Stimulated activated CD8-positive, alpha-beta memory T cell treated with anti-CD3 and anti-CD28 coated beads, Interleukin-15, amount 100 ng/mL, for 1 hour (primary cell): ENCODE measurements at places on chromosomes 3 and 15.

DNA sequence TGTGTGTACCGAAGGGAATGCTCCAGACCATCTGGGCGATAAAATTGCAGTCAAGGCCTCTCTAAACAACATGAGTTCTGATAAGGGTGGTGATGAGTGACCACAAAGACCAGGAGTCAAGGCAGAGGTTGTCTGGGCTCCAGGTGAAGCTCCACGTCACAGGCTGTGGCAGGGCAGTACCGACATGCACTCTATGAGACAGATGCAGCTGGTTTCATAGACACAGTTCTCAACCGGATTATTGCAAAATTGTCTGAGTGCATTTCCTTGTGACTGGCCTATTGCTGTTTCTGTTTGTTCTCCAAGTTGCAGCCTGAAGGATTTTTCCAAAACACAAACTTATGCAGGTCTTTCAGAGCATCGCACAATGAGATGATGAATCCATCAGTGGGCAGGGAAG lies 157.5 kb upstream of the HES1 start:
- no peak for DNase-seq

DNA sequence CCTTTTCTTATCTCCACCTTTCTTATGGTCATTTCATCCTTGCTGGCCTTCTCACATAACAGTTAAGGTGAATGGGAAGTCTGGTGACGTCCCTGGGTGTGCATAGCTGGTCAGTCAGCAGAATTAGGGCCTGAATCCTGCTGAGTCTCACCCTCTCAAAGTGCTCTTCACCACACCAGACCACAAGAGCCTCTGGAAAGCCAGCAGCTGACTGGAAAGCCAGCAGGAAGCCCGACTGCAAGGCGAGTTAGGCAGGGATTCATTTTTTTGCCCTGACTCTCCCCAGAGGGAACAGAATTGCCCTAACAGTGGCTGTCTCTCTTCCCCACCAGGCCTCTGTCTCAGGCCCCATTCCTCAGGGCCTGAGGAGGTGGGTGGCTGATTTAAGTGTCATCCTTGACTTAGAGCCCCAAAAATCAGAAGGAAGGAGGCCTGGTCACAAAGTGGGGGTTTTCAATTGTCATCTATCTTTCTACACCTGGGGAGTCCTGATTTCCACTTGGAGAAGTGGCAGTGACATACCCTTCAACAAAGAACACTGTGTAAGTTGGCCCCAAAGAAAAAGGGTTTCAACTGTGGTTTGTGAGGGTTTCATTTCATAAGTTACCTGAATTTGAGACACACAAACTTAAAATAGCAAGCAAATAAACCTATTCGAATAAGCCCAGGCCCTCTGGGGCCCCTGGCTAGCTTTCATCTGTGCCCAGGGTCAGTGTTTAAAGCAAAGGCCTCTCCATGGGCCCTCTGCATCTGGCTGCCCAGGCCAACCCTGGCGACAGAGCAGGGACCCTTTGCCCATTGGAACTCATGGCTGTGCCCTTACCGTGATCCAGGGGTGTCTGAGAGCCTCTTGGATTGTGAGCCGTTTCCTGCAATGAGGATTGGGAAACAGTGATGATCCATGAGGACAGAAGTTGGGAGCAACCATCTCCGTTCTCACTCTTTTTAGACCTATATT lies 90.5 kb upstream of the HERC1 start:
- DNase-seq: no peak

DNA sequence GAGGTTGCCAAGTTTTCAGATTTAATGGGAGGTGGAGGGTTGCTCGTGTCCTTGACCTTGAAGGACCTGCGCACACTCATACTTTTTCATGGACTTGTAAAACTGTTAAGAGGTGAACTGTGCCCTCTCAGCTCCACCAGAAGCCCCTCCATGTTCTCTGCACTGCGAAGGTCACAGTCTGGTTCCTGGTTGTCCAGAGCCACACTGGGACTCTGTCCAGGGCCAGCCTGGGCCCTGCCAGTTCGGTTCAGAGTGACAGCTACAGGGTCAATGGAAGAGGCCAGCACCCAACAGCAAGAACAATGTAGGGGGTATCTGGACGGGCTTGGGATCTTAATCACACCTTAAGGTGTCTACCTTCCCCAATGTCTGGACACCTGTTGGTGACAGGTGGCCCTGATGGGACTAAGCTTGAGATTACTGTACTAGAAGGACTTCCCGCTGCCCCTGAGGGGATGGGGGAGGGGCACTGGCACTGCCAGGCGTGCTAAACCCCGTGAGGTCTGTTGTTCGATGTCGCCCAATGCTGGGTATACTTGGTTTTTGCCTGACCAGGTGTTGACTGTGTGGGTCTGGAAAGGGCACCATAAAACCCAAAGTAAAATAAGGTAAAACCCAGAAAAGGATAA lies 34.7 kb downstream of the GRK7 start:
- no peak for DNase-seq

- DNase-seq: no peak
Measured at GRCh38 chr15:35320911-35321310, 225.1 kb downstream of the DPH6 start.

GRCh38 chr3:98026425-98027084 lies 8.6 kb downstream of the GABRR3 start:
- DNase-seq: no peak

DNA sequence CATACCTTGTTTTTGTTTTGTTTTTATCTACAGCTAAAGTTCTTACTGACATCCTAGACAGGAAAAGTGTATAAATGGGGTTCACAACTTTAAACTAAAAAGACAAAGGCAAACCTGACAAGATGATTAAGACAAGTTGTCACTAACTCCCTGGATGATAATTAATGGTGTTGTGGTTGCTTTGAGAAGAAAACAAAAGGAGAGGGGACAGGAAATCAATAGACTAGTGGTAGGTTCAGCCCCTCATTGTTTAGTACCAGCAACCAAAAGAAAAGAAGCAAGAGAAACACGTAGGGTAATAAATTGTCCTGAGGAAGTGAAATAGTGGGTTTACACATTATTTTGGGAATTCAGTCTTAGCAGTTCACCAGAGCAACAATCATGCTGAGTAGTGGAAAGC lies 78.8 kb downstream of the BFSP2 start:
- no peak for DNase-seq

GRCh38 chr3:123893012-123893411 lies 8.9 kb upstream of the MYLK start:
- no peak for DNase-seq

DNA sequence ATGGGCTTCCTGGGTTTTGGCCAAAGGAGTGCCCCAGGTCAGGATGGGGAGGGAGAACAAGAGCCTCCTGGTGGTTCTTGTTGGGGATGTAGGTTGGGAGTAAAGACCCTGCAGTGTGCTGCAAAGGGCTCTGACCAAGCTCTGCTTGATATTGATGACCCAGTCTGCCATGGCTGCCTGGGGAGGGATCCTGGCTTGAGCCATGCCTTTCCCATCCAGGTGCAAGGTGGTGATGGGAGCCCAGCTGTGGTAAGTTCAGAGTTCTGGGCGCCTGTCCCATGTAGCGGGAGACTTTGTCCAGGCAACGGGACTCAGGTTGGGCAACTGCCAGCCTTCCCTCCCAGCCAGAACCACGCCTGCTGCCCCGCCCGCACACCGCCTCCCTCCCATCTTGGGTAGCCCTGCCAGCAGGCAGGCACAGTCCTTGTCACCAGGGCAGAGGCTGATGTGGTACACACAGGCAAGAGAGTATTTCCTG lies 2.6 kb downstream of the GNAI2 start:
- DNase-seq: no peak

- no peak for DNase-seq
Measured at GRCh38 chr3:69425249-69425648, 39.4 kb upstream of the FRMD4B start.

- no peak for DNase-seq
Measured at GRCh38 chr15:87597346-87598052, 659.0 kb downstream of the NTRK3 start.

- no peak for DNase-seq
Measured at GRCh38 chr15:68415501-68416157, 16.3 kb downstream of the ITGA11 start.

- no peak for DNase-seq
Measured at GRCh38 chr15:88878720-88879184, 16.6 kb downstream of the HAPLN3 start.

- no peak for DNase-seq
Measured at GRCh38 chr15:73936181-73936580, 9.9 kb downstream of the LOXL1 start.

GRCh38 chr15:74410502-74410901 lies 23.3 kb downstream of the SEMA7A start:
- DNase-seq: no peak

- DNase-seq: no peak
Measured at GRCh38 chr15:28933710-28934445, 48.1 kb downstream of the APBA2 start.

DNA sequence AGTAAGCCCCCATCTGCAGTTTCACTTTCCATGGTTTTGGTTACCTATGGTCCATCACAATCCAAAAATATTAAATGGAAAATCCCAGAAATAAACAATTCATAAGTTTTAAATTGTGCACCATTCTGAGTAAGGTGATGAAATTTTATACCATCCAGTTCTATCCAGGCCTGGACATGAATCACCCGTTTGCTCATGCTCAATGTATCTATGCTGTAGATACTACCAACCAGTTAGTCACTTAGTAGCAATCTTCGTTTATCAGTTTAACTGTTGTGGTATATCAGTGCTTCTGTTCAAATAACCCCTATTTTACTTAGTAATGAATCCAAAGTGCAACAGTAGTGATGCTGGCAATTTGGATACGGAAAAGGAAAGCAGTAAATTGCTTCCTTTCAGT lies 381.9 kb upstream of the AGTR1 start:
- DNase-seq: no peak

DNA sequence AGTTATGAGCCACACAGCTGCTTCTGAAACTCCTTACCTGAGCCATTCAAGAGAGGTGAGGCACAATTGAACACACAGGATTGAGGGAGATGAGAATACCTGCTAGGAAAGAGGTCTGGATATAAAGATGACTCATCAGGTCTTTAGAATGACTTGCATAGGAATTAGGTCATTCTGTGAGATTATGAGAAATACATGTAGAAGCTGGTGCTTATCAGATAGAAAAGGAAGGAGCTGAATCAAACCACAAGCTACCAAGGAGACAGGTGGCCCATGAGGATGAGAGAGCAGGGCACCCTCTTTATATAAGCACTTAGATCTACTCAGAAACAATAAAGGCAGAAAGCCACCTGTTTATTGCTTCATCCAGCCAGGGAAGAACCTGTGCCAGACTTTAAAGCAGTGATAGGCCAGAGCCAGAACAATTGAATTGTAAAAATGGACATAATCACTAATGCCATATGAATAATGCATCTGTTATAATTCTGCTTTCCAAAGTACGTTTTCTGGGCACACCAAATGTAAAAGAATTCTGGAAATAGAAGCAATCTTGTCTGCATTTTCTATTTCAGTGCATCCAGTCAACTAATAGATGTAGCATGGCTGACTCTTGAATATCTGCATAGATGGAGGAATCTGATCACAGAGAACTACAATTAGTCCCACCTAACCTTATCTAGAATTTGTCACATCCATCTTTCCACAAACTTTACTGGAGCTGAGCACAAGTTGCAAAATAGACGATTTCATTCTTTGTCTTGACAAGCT lies 74.9 kb downstream of the PIK3R4 start:
- DNase-seq: no peak

DNA sequence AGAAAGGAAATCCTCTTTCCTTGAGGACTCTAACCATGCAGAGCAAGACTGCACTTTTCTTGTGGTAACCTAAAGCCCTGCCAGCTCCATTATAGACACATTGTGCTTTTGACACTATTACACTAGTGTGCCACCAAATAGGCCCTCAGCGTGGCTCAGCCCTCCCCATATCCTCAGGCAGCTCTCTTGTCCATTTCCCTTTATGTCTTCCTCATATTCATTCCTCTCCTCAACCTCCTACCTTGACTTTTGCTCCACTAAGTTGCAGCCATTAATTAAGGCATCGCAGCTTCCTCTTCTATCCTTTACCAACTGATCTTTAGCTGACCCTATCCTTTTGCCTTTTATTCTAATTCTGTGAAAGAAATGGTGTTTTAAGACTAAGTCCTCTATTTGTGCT lies 3.7 kb downstream of the ATG7 start:
- no peak for DNase-seq

- no peak for DNase-seq
Measured at GRCh38 chr3:76958274-76958673, 81.6 kb upstream of the ROBO2 start.

DNA sequence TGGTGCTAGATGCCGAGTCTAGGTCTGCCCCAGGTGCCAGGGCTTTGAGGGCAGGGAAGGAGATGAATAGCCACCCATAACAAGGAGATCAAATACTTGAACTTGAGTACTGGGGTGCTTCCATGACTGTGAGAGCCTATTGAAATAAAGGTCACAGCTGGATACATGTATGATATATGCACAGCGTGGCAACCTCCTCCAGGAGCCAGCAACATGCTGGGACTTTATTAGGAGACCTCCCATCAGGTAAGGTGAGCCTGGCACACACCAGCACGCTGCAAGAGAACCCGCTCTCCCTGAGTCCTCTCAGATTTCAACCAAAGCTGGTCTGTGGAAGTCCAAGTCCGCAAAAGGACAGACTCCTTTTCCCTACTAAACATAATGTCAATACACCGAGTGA lies 10.5 kb upstream of the HES1 start:
- DNase-seq: no peak

DNA sequence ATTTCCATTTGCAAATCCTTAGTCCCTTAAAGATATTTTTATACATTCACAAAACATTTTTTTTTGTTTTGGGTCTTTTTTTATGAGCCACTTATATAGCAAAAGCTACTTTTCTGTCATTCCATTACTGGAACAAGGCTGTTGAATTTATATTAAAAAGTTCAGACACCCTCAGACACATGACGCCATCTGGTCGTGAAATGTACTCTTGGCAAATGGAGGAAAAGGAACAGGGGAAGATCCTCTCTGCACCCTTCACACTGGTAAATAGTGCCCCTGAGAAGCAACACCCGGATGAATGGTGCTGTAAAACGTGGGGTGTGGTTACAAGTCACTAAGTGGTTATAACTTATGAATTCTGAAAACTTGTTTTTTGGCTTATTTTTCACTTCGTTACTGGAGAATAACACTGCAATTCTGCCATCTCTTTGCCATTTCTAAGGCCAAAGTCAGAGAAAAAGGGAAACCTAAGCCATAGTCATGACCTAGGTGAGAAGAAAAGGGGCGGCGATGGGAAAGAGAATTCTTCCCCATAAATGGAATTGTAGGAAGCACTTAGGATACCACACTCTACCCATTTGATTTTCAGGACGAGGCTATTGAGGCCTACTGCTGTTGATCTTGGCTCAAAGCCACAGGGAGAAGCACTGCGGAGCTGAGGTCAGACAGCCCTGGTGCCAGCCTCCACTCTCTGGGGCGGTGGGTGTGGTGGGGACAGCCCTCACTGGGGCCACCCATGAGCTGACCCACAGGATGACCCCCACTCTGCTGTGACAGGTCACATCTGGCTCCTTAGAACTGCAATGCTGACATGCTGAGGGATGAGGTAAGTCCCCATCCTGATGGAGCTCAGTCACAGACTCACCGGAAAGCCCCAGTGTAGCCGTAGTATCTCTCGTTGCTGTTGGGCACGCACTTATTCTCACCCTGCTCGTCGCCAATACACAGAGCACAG lies 21.9 kb downstream of the LTF start:
- no peak for DNase-seq

DNA sequence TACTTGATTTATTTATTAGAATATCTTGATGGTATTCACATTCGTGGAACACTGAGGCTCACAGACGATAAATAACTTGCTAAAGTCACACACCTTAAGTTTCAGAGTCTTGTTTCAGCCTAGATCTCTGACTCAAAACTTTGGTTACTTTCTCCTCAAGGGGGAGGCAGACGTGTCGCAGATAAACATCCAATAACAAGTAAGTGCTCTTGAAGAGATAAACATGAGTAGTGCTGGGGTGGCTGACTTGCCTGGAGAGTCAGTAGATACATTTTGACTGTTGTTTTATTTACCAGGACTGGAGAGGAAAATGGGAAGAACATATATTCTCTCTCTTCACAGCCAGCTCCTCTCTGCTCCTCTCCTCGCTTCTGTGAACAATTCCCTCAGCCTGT lies 31.3 kb downstream of the FBXO45 start:
- no peak for DNase-seq
